ENCODE measurements at places on chromosomes 6 and 20.

DNA sequence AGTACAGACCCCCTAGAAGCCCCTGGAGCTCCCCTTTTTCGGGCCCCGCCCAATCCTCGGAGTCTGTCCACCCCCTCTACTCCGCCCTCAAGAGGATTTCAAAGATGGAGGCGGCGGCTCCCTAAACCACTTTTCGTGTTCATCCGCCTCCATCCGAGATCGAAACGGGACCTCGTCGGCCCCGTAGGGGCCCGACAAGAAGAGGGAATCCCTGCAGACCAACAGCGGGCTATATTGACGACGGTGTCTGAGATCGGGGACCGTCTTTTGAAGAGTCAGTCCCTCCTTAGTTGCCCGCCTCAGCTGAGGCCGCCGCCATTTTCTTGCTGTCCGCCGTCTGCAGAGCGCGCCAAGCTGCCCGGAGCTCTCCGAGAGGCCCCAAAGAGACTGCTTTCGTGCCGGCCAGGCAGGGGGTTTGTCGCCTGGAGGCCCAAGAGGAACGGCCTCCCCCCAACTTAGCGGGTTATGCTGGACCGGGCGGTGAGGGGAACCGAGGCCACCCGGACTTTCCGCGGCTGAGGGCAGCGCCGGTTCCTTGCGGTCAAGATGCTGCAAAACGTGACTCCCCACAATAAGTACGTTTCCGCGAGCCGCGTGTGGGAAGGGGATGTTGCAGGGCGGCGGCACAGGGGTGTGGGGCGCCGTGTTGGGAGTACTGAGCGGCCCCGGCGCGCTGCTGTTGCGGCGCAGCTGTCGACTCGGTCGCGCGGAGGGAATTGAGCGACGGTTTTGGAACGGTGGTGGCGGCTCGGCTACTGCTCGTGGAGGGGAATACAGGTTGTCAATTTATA, 4.2 kb downstream of the BRD2 start:
- DNase-seq, result no peak

DNA sequence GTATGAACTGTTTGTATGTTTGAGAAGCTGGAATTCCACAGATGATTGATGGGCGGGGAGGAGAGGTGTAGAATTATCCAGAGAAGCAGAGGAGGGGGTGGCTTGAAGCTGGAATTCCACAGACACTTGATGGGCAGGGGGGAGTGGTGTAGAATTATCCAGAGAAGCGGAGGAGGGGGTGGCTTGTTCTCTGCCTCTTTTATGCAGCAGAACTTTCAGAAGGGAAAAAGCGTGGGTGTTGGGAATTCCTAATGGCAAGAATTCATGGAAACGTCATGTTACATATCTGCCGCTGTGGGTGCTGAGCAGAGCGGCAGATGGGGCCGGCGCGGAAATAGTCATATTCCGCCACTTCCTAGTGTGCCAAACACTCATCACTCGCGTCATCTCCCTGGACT, 167.9 kb upstream of the KCNG1 start:
- peak; percentile 11 for DNase-seq

DNA sequence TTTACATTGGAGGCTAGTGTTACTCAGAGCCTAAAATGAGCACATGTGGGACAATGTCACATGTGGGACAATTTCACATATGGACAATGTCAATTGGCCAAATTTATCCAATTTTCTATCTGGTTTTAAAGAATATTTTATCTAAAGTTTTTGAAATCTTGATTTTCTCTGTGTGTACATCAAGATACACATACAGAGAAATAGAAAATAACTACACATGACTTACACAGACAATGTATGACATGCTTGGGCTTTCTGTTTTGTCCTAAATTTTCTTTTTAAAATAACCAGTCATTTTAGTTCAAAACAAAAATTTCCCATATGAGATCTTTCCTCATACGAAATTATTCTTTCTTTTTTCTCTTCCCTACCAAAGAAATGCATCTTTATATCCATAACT, 24.6 kb downstream of the GGTLC1 start:
- DNase-seq, result no peak

- no peak for DNase-seq
Observed at GRCh38 chr6:36491378-36491965, 48.7 kb downstream of the KCTD20 start.

DNA sequence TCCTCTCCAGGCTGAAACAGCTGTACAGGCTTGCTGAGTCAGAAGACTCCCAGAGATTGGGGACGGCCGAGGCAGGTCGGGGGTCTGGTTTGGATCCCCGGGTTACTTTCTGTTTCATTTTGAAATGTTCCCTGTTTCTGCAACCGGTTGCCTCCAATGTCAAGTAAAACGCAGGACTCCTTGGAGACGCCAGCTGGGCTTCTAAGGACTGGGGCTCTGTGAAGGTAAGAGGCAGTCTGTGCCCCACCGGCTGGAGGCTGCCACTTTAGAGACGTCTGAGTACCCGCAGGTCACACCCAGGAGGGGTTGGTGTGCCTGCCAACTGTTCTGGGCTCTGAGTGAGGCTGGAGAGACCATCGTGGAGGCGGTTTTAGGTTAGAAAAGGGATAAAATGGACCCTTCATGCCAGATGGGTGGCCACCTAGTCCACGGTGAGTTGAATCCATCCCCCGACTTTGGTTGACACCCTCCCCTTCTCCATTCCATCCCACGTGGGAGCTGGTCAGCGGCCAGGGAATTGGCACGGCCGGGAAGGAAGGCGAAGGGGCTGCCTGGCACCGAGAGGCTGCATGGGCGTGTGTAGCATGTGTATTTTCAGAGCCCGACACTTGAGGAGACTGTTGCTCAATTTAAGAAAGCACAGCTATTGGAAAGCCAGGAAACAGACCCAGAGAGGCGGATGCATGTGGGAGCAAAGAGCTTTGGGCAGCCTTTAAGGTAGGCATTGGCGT, 240.9 kb downstream of the PHACTR1 start:
- DNase-seq, result peak; percentile 71
